ENCODE measurements at places on chromosomes 5 and 9. TPM values are rescaled to one million over a fixed set of nuclear protein-coding genes. Genes with fewer than 3 reads are reported as not detected.

Gene GABRA1
- not detected for total RNA-seq

DNA sequence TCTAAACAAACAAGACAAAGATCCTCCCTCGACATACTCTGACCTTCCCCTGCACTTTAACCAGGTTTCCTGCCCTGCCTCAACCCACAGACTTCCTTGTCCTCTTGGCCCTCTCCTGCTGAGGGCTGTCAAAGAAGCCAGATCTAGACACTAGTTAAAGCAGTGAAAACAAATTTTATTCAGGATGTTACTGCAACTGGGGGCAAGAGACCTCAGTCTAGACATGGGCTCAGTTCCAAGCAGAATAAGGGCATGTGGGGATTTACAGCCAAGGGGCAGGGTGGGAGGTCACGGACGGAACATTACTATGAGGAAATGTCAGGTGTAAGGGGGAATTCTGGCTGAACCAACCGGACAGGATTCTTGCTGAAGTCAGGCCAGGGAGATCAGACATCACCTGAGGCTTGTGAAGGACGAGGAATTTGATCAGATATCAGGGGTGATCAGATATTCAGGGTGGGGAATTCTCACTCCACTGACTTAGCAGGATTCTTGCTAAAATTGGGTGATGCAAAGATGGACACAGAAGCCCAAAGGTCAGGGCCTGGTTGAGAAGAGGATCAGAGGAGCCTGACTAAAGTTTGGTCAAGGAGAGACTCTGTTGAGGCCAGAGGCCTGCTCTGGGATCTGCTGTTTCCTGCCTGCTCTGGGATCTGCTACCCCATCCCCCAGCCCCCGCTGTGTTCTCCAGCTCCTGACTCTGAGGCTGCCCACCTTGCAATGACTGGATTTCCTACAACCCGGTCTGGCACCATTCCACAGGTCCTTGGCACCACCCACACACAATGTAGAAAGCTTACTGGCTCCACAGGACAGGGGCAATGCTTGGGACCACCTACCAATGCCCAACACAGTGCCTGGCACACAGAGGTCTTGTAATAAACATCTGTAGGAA, 21.5 kb downstream of the GABBR2 start:
- no peak for DNase-seq

DNA sequence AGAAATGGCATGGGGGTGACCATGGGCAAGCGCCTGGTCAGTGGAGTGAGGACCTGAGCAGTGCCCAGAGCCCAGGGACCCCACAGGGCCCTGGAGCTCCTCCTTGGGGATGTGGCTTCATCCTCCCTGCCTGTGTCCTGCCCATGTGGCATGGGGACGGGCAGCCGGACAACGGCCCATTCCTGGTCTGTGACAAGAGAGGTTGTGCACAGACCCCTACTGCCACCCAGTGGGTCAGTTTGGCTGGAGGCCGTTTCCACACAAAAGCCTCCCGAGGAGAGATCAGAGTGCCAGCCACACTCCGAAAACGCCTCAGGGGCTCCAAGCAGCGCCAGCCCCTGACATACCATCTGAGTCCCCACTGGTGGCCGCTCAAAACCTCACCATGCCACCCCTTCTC, 19.8 kb downstream of the SLC6A18 start:
- no peak for DNase-seq

Gene TAF11L4
- not detected for total RNA-seq

GRCh38 chr9:88949425-88949824, 41.8 kb upstream of the S1PR3 start:
- DNase-seq = no peak

- no peak for DNase-seq
Measured at GRCh38 chr9:80964914-80965313, 724.4 kb downstream of the TLE1 start.

- no peak for DNase-seq
Measured at GRCh38 chr5:54357408-54358058, 47.2 kb upstream of the ARL15 start.

DNA sequence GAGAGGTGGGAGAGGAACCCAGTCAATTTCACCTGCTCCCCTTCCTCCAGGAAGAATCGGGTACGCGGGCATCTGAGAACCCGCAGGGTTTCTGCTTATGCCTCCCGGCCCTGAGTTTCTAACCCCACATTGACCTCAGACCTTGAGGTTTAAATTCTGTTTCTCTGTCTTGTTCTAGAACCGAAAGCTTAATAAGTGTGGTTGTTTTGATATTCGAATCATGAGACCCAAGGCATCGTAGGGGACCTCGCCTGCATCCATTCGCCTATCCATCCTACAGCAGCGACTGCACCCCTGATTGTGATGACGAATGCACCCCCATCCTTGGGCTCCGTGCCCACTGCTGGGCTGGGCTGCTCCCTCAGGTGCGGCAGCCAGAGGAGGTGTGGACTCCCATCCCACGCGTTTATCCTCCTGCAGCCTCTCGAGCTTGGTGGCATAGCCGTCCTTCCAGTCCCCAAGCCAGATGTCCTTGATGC, 80.8 kb upstream of the IER5L start:
- no peak for DNase-seq

Gene TRPM6
- total RNA-seq = 0.86 TPM

DNA sequence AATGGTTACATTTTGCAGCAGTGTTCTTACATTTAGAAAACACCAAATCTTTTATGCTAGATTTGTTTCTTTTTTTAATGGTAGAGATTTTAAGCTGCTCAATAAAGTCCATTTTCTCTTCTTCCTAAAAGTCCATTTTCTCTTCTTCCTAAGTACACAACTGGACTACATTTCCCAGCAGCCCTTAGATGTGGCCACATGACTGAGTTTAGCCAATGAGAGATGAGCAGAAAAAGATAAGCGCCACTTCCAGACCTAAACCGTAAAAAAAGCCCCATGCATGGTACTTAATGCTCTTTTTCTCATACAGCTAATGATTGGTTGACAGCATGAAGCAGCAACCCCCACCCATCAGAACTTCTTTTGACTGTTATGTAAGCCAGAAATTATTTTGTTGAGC, 206.7 kb downstream of the FAM114A2 start:
- DNase-seq = no peak

DNA sequence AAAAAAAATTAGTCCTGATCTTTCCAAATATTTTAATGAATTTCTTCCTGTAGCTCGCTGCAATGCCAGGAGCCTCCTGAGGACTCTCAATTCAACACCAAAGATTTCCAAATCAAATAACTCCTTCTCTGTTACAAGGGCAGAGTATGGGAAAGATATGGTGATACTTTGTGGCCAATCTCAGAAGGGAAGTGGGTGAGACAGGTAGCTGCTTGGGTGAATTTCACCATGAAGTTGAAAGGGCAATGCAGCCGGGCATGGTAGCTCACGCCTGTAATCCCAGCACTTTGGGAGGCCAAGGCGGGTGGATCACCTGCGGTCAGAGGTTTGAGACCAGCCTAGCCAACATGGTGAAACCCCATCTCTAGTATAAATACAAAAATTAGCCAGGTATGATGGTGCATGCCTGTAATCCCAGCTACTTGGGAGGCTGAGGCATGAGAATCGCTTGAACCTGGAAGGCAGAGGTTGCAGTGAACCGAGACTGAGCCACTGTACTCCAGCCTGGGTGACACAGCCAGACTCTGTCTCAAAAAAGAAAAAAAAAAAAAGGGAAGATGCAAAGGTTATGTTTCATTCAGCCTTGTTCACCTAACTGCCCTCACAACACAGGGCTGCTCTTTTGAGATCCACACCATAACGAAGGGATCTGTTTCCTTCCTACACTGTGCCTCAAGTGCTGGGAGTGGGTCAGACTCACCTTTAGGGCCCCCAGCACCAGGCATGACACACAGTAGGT, 58.6 kb downstream of the PTPN3 start:
- DNase-seq = no peak

Gene HAVCR1
- total RNA-seq = not detected

GRCh38 chr5:124546643-124547042, 199.8 kb downstream of the ZNF608 start:
- DNase-seq = no peak

Gene FOXD4L3
- not detected for total RNA-seq

DNA sequence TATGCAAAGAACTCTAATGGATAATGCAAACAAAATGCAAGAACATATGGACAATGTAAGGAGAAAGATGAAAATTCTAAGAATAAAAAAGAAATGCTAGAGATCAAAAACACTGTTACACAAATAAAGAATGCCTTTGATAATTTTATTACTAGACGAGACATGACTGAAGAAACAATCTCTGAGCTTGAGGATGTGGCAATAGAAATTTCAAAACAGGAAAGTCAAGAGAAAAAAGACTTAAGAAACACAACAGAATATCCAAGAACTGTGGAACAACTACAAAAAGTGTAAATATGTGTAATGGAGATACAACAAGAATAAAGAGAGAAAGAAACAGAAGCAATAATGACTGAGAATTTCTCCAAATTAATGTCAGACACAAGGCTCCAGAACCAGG, 140.5 kb upstream of the ACOT12 start:
- no peak for DNase-seq

GRCh38 chr5:166938071-166938470, 1353.4 kb upstream of the WWC1 start:
- DNase-seq = no peak

DNA sequence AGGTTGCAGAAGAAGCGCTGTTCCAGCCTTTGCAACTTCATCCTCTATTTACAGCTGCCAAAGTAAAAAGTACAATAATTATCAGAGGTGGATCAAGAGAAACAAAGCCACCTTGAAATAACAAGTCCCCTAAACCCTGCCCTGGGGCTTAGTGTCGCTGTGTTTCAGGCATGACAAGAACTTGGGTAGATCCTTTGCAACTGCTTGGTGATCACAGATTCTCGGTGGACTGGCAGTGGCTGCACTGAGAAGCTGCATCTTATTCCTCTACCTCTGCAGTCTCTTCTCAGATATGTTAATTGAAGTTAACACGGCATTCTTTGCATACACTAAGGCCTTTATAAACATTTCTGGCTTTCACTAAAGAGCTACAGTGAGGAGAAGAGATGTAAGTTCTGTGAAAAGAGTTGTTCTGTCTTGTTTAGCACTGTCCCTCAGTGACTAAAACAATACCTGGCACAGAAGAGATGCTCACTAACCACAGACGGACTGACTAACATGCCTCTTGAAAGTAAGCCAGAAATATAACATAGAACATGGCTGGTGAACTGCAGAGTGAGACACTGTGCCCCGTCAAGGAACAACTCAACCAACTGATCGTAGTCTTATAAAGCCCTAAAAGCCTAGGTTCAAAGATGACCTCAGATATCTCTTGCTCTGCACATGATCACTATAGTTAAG, 144.2 kb downstream of the MLLT3 start:
- no peak for DNase-seq

Gene NMUR2
- total RNA-seq = not detected

Gene EIF4E1B
- total RNA-seq = 1.3 TPM

GRCh38 chr5:66039296-66039695, 104.8 kb upstream of the SREK1 start:
- DNase-seq = no peak

Gene MEIKIN
- total RNA-seq = not detected

GRCh38 chr5:138884554-138884953, 9.4 kb upstream of the LRRTM2 start:
- no peak for DNase-seq

Gene DBH
- not detected for total RNA-seq

DNA sequence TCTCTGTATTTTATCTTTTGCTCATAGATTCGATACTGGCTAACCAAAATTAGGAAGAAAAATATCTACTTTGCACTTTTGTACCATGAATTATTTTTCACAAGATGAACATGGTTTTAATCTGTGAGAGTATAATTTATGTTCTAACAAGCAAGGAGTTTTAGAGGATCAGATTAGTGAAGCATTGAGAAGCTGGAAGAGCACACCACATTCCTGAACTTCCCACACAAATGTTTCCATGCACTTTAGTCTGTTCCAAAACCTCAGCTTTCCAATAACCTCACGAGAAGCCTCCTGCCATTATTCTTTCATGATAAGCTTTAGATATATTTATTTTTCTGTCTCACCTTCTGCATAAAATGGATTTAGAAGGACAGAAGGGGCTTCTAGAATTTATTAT, 98.7 kb upstream of the MPDZ start:
- DNase-seq = no peak

GRCh38 chr5:38426986-38427950, 129.2 kb downstream of the LIFR start:
- no peak for DNase-seq

- no peak for DNase-seq
Measured at GRCh38 chr9:88800329-88800682, 191.0 kb upstream of the S1PR3 start.

- DNase-seq = no peak
Measured at GRCh38 chr9:110089681-110090370, 118.1 kb downstream of the C9orf152 start.

Gene PCDHB11
- total RNA-seq = 2.0 TPM

- no peak for DNase-seq
Measured at GRCh38 chr9:4739587-4740387, 1.2 kb downstream of the AK3 start.

- no peak for DNase-seq
Measured at GRCh38 chr5:112024221-112024620, 267.2 kb upstream of the NREP start.

DNA sequence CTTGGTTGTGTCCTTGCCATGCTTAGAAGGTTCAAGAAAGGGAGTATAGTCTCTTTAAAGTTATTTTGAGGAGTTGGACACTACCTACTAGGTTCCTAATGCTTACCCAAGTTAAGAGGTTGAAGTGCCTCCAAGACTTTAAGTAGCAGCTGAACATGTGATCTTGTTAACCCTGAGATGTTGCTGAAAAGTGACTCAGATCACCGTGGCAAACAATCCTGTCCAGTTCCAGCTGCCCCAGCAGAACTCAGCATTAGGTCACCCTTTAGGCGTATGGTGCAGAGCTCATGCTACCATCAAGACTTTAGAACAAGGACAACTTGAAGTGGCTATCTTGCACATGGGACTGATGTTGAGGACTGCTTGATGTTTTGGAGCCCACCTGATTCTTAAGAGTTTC, 22.5 kb downstream of the ZNF462 start:
- no peak for DNase-seq

GRCh38 chr5:10219068-10219467, 30.6 kb downstream of the ATPSCKMT start:
- no peak for DNase-seq

GRCh38 chr5:142872795-142873194, 102.6 kb downstream of the ARHGAP26 start:
- no peak for DNase-seq

Gene FOXD4L4
- 0.26 TPM for total RNA-seq

Gene BSPRY
- total RNA-seq = 5.1 TPM

DNA sequence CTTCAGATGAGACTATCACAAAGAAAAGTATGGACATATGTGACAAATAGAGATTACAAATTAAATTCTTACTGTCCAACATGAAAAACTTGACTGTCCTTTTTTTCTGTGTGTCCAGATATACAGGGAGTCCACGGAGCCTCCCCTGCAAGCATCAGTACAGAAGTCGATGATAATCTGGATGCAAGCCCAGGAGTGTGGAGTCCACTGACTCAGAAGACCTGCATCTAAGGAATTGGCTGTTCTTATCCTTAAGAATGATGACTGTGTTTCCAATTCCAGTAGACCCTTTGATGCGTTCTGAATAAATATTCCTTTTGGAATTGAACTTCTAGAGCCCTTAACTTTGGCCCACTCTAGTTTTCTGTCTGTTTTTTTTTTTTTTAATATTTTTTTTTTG, 56.7 kb upstream of the TAF11L2 start:
- no peak for DNase-seq

All from H9 (cell line).